ENCODE measurements at places on chromosomes 16 and 17.
A peak's percentile ranks its signal among the peaks of the same experiment; 100 is the strongest.

GRCh38 chr17:48600244-48601098 is 4.3 kb downstream of the HOXB6 start:
- peaks cover 3% of the 10 kb centered on the region for H3K4me1 ChIP-seq
- H3K4me3 ChIP-seq, result no peak overlapping the region
- H3K36me3 ChIP-seq, result no peaks in the 10 kb centered on the region
- H3K27me3 ChIP-seq, result peaks cover 100% of the 10 kb centered on the region

DNA sequence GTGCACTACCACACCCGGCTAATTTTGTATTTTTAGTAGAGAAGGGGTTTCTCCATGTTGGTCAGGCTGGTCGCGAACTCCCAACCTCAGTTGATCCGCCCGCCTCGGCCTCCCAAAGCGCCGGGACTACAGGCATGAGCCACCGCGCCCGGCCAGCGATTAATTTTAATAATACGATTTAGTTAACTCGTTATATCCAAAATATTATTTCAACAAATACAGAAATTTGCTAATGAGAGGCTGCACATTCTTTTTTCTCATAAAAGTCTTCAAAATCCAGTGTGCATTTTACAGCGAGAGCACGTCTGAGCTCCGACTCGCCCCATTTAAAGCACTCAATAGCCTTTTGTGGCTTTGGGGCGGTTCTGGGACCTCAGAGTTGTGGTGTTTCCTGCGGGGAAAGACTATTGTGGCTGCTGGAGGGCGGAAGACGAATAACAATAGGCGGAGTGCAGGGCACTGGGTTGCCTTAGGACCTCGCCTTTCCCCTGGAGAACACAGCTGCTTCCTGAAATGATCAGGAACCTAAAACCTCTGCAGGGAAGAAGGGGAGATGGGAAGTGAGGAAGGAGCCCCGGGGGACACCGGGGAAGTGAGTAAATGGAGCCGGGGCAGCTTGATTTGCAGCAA is 2.9 kb upstream of the ZSCAN10 start:
- H3K36me3 ChIP-seq, result no peaks in the 10 kb centered on the region
- H3K4me1 ChIP-seq, result peaks cover 22% of the 10 kb centered on the region
- DNase-seq, result peak; percentile 77
- peak overlapping the region; percentile 86 for H3K27ac ChIP-seq
- H3K4me3 ChIP-seq, result no peak overlapping the region

- H3K36me3 ChIP-seq, result no peaks in the 10 kb centered on the region
- no peak for DNase-seq
- no peaks in the 10 kb centered on the region for H3K27me3 ChIP-seq
- no peak overlapping the region for H3K4me3 ChIP-seq
Measured at GRCh38 chr16:59683709-59684108, 949.6 kb upstream of the GOT2 start.

DNA sequence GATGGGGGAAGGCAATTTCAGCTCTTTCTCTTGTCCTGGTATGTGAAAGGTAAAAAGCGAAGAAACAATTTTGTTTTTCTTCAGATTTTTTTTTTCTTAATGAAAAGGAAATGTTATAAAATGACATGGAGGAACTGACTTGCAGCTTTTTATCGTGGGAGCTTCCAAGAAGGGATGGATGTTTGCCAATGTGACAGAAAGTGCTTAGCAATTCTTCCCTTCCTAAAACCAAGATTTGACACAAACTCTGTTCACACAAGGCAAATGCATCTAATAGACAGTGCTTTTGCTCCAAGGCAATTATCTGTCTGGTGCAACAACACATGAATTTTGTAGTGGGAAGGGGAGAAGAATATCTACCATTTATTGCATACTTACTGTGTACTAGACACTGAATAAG is 988.5 kb downstream of the CDH11 start:
- no peak for DNase-seq
- H3K4me3 ChIP-seq, result no peak overlapping the region
- no peaks in the 10 kb centered on the region for H3K36me3 ChIP-seq
- H3K4me1 ChIP-seq, result no peaks in the 10 kb centered on the region

DNA sequence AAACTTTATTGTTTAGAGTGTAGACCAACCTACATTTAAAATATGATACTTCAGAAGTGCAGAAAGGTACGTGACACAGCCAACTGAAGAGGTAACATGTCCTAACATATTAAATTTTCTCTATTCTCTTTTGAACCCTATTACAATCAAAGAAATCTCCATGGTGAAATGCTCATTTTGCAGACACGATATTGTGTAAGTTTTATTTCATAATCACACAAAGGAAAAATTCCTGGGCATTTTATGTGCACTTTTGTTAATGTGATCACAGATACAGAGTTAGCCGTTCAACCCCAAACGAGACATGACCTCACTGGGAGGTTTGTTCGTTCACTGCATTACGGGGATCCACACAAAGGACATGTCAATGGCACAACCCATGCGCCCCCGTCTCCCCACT is 21.8 kb downstream of the KCNJ16 start:
- no peak overlapping the region for H3K4me3 ChIP-seq

- H3K36me3 ChIP-seq, result no peaks in the 10 kb centered on the region
- peaks cover 7% of the 10 kb centered on the region for H3K4me1 ChIP-seq
- no peak overlapping the region for H3K4me3 ChIP-seq
- peak; percentile 54 for DNase-seq
- no peaks in the 10 kb centered on the region for H3K27me3 ChIP-seq
Measured at GRCh38 chr16:53549970-53550690, 47.1 kb upstream of the AKTIP start.

- H3K4me1 ChIP-seq, result no peaks in the 10 kb centered on the region
- DNase-seq, result no peak
- H3K27me3 ChIP-seq, result no peaks in the 10 kb centered on the region
- no peak overlapping the region for H3K4me3 ChIP-seq
- H3K27ac ChIP-seq, result no peak overlapping the region
- no peaks in the 10 kb centered on the region for H3K36me3 ChIP-seq
Measured at GRCh38 chr17:73069841-73070240, 22.6 kb downstream of the SLC39A11 start.

- peaks cover 20% of the 10 kb centered on the region for H3K36me3 ChIP-seq
- H3K27me3 ChIP-seq, result no peaks in the 10 kb centered on the region
- peaks cover 65% of the 10 kb centered on the region for H3K4me1 ChIP-seq
- no peak for DNase-seq
- H3K4me3 ChIP-seq, result no peak overlapping the region
Measured at GRCh38 chr16:89355686-89356085, 134.7 kb downstream of the ANKRD11 start.

DNA sequence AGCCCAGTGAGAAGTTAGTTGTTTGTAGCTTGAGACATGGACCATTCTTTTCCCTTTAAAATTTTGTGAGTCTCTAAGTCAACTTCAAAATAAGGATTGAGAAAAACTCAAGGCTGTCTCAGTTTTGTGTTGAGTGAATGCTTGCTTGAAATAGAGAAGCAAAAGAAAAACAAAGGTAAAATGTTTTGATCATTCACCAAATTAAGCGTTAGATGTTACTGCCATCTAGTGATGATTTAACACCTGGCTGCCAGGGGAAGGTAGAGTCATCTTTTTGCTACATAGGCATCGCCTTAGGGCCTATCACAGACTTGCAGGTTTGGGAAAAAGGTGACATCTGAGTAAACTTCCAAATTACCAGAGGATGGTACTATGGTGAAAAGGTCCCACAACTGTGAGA is 74.4 kb downstream of the PCTP start:
- peaks cover 3% of the 10 kb centered on the region for H3K4me1 ChIP-seq
- H3K27me3 ChIP-seq, result no peaks in the 10 kb centered on the region
- H3K36me3 ChIP-seq, result no peaks in the 10 kb centered on the region
- H3K27ac ChIP-seq, result no peak overlapping the region
- no peak for DNase-seq

- no peaks in the 10 kb centered on the region for H3K36me3 ChIP-seq
- no peak overlapping the region for H3K4me3 ChIP-seq
- peaks cover 98% of the 10 kb centered on the region for H3K4me1 ChIP-seq
- no peaks in the 10 kb centered on the region for H3K27me3 ChIP-seq
- no peak for DNase-seq
Measured at GRCh38 chr17:1373707-1374237, 26.2 kb downstream of the YWHAE start.

- H3K4me1 ChIP-seq, result peaks cover 8% of the 10 kb centered on the region
- H3K36me3 ChIP-seq, result no peaks in the 10 kb centered on the region
- no peaks in the 10 kb centered on the region for H3K27me3 ChIP-seq
- H3K27ac ChIP-seq, result no peak overlapping the region
- peak; percentile 70 for DNase-seq
Measured at GRCh38 chr17:38982858-38983746, 15.9 kb upstream of the FBXO47 start.

- H3K4me1 ChIP-seq, result no peaks in the 10 kb centered on the region
- H3K4me3 ChIP-seq, result no peak overlapping the region
- DNase-seq, result no peak
- H3K27me3 ChIP-seq, result no peaks in the 10 kb centered on the region
- H3K27ac ChIP-seq, result no peak overlapping the region
Measured at GRCh38 chr17:17322516-17323510, 19.6 kb downstream of the NT5M start.

- H3K27ac ChIP-seq, result no peak overlapping the region
- no peaks in the 10 kb centered on the region for H3K36me3 ChIP-seq
- H3K4me1 ChIP-seq, result peaks cover 11% of the 10 kb centered on the region
- no peaks in the 10 kb centered on the region for H3K27me3 ChIP-seq
- H3K4me3 ChIP-seq, result no peak overlapping the region
Measured at GRCh38 chr16:82302042-82302727, 132.2 kb upstream of the MPHOSPH6 start.

DNA sequence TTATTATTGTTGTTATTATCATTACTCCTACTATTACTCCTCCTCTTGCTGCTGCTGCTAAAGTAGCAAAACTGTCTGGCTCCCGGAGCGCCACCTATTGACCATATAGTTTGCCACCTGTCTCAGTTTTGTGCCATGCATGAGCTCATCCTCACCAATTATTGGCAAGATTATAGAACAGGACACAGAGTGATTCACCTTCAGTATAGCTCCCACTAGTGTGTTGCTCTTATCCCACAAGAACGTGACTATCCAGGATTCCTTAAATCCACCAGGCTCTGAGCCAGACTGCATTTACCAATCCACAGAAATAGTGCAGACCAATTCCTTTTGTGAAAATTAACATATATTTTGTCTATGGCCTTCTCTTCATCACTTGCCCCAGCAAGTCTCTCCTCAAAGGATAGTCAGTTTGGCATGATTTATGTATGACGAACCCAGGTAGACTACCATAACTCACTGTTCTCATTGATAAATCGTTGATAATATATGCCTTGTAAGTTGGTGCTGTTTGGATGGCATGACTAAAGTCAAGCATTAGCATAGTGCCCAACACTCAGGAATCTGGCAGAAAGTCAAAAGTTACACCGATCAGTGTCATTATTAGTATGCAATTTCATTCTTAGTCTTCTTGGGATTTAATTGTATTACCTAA is 405.5 kb upstream of the HSBP1 start:
- H3K4me3 ChIP-seq, result no peak overlapping the region
- H3K4me1 ChIP-seq, result no peaks in the 10 kb centered on the region
- no peak for DNase-seq

GRCh38 chr17:77248216-77249114 is 107.7 kb downstream of the SEC14L1 start:
- H3K36me3 ChIP-seq, result no peaks in the 10 kb centered on the region
- peaks cover 3% of the 10 kb centered on the region for H3K27me3 ChIP-seq
- H3K27ac ChIP-seq, result no peak overlapping the region

DNA sequence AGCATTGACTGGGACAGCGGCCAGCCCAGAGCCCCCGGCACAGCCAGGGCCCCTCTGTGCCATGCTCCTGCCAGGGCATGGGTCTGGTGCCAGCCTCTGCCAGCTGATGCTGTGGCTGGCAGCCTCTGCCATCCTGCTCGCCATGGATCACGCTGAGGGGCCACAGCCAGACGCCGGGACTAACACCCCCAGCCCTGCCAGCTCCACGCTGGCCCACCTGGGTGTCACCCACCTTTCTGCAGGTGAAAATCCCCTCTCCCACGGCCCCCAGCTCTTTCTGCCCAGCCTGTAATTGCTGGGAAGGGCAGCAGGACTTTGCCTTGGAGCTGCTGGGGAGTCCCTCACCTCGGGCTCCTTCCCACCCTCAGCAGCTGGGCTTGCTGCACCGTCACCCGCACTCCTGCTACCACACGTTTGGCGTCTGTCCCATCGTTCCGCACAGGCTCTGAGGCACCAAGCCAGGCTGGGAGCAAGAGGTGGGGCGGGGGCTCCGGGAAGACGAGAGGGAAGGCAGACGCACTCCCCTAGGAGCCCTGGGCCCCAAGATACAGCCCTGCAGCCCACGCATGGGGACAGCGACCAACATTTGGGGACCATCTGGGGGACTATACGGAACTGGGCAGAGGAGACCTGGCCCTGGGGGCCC is 42.0 kb upstream of the ACSF3 start:
- DNase-seq, result peak; percentile 7
- no peaks in the 10 kb centered on the region for H3K4me1 ChIP-seq
- no peak overlapping the region for H3K27ac ChIP-seq
- no peak overlapping the region for H3K4me3 ChIP-seq
- H3K36me3 ChIP-seq, result no peaks in the 10 kb centered on the region

DNA sequence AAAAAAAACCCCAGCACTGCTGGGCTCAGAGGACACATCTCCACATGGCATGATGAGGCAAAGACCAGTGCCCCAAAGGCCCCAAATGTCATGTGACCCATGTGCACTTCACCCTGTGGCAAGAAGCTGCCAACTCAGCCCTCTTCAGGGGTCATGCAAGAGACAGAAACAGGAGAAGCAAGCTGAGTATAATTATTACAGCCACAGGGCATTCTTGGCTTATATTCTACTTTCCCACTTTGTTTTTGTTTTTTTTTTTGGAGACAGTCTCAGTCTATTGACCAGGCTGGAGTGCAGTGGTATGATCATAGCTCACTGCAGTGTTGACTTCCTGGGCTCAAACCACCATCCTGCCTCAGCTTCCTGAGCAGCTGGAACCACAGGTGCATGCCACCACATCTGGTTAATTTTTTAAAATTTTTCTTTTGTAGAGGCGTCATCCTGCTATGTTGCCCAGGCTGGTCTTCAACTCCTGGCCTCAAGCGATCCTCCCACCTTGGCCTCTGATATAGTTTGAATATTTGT is 32.7 kb upstream of the LITAF start:
- no peak for DNase-seq
- H3K4me3 ChIP-seq, result no peak overlapping the region
- H3K4me1 ChIP-seq, result peaks cover 5% of the 10 kb centered on the region
- H3K36me3 ChIP-seq, result no peaks in the 10 kb centered on the region

- no peak overlapping the region for H3K4me3 ChIP-seq
- DNase-seq, result peak; percentile 9
- no peaks in the 10 kb centered on the region for H3K36me3 ChIP-seq
- H3K27me3 ChIP-seq, result no peaks in the 10 kb centered on the region
Measured at GRCh38 chr17:12296209-12296625, 275.5 kb downstream of the MAP2K4 start.

GRCh38 chr16:22219389-22220068 is 13.5 kb downstream of the EEF2K start:
- peaks cover 36% of the 10 kb centered on the region for H3K36me3 ChIP-seq
- DNase-seq, result no peak
- no peak overlapping the region for H3K4me3 ChIP-seq
